ENCODE measurements at places on chromosomes 1 and 21.

DNA sequence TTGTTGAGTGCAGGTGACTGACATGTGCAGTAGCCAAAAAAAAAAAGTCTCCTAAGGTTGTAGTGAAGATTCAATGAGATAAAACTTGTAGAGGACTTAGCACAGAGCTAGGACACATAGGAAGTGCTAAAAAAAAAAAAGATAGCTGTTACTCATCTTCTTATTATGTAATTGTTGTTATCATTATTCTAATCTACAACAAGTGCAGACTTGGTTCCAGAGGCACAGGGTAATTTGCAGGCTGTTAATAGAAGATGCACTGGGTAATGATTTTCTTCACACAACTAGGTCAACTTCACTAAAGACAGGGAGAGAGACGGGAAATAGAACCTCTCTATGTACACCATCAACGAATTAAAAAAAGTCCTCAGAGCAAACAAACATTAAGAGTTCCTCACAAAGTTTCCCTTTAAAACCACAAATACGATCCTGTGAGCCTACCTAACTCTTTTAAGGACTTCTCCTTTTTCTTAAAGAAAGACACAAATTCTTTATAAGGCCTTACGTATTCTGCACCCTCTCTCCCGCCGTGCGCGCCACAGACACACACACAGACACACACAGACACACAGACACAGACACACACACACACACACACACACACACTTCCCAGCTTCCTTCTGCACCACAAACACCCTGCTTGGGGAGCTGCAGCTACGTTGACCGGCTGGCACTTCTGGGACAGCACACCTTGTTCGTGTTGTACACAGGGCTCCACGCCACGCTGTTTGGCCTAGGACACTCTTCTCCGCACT, 49.8 kb upstream of the GADD45A start:
- no peaks in the 10 kb centered on the region for H3K27me3 ChIP-seq
- H3K4me1 ChIP-seq = no peaks in the 10 kb centered on the region
- no peak overlapping the region for H3K27ac ChIP-seq
- peak; percentile 39 for DNase-seq
- H3K36me3 ChIP-seq = no peaks in the 10 kb centered on the region
- H3K4me3 ChIP-seq = no peak overlapping the region

DNA sequence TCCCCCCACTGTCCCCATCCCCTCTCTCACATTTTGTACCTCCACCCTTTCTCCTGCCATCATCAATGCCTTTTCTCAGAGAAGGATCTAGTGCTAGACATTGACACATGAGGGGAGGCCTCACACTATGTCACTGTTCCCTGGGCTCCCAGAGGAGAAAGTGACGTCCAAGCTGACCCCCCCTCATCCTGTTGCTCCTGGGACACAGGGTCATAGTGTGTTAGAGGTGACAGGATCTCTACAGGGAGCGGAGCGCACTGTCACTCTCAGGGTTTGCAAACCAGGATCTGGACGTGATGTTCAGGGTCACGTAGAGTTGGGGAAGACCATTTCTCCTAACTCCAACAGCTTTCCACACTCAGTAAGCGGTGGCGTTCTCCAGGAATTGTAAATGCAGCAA, 2.6 kb downstream of the NCMAP start:
- no peaks in the 10 kb centered on the region for H3K27me3 ChIP-seq
- H3K4me1 ChIP-seq = peaks cover 3% of the 10 kb centered on the region
- H3K27ac ChIP-seq = no peak overlapping the region
- no peaks in the 10 kb centered on the region for H3K36me3 ChIP-seq

- DNase-seq = no peak
- H3K27me3 ChIP-seq = no peaks in the 10 kb centered on the region
- no peaks in the 10 kb centered on the region for H3K4me1 ChIP-seq
- H3K4me3 ChIP-seq = no peak overlapping the region
Measured at GRCh38 chr1:81179242-81179641, 621.5 kb upstream of the ADGRL2 start.

DNA sequence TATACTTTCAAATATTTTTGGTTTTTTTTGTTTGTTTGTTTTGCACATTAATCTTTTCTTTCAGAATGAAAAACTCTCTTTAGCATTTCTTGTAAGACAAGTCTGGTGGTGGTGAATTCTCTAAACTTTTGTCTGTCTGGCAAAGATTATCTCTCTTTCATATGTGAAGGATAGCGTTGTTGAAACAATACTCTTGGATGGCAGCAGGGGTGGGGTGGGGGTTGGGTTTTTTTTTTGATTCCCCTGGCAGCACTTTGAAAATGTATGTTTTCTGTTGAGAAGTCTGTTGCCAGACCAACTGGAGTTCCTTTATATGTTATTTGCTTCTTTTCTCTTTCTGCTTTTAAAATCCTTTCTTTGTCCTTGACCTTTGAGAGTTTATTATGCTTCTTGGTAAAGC, 160.2 kb downstream of the VAV3 start:
- DNase-seq = no peak
- H3K4me3 ChIP-seq = no peak overlapping the region
- H3K36me3 ChIP-seq = no peaks in the 10 kb centered on the region

DNA sequence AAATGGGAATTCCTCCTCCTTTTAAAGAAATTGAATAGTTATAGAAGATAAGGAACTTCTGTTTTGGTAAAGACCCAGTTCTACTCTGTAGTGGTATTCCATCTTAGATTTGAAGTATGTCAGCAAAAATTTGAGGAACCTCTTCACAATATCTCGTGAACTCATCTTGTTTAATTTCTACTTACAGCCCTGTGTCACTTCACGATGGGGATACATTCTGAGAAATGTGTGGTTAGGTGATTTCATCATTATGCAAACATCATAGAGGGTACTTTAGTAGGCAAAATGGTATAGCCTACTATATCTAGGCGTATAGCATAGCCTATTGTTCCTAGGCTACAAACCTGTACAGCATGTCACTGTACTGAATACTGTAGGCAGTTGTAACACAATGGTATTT, 36.0 kb downstream of the ALG6 start:
- no peaks in the 10 kb centered on the region for H3K27me3 ChIP-seq
- no peaks in the 10 kb centered on the region for H3K4me1 ChIP-seq
- no peak for DNase-seq
- no peaks in the 10 kb centered on the region for H3K36me3 ChIP-seq
- no peak overlapping the region for H3K27ac ChIP-seq

DNA sequence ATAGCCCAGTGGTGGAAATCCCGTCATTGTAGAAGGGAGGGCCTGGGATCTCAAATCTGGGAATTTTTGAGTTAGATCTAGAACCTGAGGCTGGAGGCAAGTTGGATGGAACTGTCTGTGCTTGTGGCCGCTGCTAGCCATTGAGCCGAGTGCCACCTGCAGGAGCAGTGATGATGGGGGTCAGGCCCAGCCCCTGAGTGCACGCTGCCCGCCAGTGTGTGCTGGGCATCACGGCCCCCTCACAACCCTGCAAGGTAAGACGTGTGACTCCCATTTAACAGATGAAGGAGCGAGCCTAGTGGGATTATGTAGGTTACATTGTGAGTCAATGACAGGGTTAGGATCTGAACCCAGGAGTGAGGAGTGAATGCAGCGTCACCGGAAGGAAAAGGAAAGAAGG, 407.2 kb downstream of the CAMTA1 start:
- no peaks in the 10 kb centered on the region for H3K36me3 ChIP-seq
- H3K27me3 ChIP-seq = no peaks in the 10 kb centered on the region
- H3K4me3 ChIP-seq = no peak overlapping the region
- no peak for DNase-seq
- H3K27ac ChIP-seq = no peak overlapping the region

GRCh38 chr21:35651196-35651595, 409.1 kb downstream of the SETD4 start:
- DNase-seq = peak; percentile 50
- no peak overlapping the region for H3K4me3 ChIP-seq

Measured in esophagus muscularis mucosa (tissue), 4 donors.